ENCODE measurements at places on chromosomes 5 and 9.
A peak's percentile ranks its signal among the peaks of the same experiment; 100 is the strongest.

GRCh38 chr5:140966293-140967225, at the start of gene PCDHAC2:
Gene PCDHAC2 (plus strand): TSS chr5:140966476. CDS start chr5:140966767, 291 bp downstream.
- DNase-seq: no peak

- no peak for DNase-seq
Measured at GRCh38 chr9:92325991-92326500, 293 bp downstream of the CENPP start.

GRCh38 chr5:176742246-176743105, 67.9 kb upstream of the UNC5A start:
- DNase-seq: no peak

DNA sequence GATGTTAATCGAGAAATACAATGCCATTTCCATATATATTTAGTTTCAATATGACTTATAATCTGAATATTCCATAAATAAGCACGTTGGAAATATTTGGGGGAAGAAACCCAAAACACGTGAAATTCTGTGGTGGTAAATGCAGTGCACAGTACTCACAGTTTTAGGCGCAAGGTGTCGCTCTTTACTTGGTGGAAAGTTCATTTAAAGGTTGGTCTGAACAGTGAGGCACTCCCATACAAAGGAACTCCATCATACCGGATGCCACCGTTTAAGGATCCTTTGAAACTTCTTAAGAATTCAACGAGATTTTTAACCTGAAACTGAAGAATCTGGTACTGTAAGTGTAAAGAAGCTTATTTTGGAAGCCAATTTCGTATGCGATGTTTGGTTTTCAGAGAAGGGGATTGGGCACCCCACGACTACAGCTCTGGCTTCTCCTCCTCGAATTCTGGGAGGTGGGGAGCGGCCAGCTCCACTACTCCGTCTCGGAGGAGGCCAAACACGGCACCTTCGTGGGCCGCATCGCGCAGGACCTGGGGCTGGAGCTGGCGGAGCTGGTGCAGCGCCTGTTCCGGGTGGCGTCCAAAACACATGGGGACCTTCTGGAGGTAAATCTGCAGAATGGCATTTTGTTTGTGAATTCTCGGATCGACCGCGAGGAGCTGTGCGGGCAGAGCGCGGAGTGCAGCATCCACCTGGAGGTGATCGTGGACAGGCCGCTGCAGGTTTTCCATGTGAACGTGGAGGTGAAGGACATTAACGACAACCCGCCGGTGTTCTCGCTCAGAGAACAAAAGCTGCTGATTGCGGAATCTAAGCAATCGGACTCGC, at the start of gene PCDHA11:
TSS of gene PCDHA11 (plus strand) at position 237 of the 834 bp plus-strand sequence. CDS start at position 384, 147 bp downstream.
- DNase-seq: no peak

- DNase-seq: no peak
Measured at GRCh38 chr5:115180165-115180709, 10.5 kb upstream of the TRIM36 start.

- no peak for DNase-seq
Measured at GRCh38 chr5:38547257-38547656, 9.2 kb downstream of the LIFR start.

DNA sequence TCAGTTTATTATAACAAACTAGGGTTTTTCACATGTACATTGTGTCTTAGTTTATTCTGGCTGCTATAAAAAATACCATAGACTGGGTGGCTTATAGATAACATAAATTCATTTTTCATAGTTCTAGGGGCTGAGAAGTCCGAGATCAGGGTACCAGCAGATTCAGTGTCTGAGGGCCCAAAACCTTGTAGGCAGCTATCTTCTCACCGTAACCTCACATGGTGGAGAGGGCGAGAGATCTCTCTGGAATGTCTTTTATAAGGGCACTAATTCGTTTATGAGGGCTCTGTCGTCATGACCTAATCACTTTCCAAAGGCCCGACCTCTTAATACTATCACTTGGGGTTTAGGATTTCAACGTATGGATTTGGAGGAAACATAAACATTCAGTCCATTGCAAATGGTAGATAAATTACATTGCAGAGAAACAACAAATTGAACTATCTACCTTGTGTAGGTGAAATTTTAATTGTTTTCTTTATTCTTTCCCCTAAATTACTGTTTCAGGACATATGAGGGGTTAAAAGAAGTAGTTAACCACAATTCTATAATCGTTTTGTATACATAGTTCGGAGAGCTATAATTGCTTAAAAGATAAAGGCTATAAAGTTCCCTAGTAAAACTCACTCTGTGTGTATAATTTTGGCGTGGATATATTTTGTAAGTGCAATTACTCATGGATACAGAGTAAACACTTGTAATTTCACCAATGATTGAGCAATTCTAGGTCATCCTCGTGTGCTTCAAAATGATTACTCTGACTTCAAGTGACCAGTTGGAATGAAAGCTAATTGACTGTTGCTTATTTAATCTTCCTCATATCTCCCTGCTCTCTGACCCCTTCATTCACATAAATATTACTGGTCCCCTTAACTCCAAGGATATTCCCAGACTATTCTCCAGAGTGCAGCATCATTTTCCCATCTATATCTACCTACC, 247.5 kb upstream of the TMEM161B start:
- DNase-seq: peak; percentile 18

- no peak for DNase-seq
Measured at GRCh38 chr5:39264528-39264927, 45.2 kb upstream of the FYB1 start.
